ENCODE measurements at places on chromosomes 12 and 14.

DNA sequence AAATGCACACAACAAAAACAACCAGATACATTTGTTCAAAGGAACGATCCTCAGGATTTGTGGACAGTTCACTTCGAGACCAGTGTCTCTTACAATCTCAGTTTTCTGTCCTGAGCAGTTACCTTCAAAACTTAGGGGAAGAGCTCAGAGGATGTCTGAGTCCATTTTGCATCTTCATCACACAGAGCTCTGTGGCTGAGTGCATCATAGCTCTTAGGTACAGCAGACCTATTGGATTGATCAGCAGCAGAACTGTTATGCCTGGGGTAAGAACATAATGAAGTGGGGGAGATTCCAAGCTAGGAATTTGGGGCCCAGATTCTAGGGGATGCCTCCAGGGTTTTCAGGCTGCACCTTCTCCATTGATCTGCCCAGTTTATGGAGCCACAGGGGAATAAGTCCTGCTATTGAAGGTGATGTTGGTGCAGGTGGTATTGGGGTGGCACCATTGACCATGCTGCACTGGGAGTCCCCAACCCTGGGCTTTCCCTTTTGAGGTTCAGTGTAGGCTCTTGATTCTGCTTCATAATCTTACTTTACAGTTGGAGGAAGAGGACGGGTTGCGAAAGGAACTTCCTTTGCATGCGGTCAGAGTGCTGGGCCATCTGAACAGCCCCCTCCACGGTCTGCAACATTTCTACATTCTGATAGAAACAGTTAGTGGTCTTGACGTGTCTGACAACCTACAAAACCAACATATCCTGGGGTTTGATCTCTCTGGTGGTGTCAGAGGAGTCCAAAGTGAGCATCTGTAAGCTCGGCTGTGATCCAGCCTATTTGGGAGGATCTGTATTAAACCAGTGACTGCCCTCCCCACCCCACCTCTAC lies 112.8 kb downstream of the CHST11 start:
- no peak for DNase-seq

- no peak for DNase-seq
These were observed 67.1 kb downstream of the MON2 start for GRCh38 chr12:62533755-62534107.

DNA sequence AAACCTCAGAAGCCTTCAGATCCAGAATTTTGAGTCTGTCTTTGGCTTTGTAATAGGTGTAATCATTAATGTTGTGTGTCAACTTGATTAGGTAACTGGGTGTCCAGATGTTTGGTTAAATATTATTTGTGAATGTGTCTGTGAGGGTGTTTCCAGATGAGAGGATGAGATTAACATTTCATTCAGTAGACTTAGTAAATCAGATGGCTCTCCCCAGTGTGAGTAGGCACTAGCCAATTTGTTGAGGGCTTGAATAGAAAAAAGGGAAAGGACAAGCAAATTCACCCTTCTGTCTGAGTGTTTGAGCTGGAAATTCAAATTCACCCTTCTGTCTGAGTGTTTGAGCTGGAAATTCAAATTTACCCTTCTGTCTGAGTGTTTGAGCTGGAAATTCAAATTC lies 932.2 kb downstream of the SLC6A15 start:
- DNase-seq = no peak

DNA sequence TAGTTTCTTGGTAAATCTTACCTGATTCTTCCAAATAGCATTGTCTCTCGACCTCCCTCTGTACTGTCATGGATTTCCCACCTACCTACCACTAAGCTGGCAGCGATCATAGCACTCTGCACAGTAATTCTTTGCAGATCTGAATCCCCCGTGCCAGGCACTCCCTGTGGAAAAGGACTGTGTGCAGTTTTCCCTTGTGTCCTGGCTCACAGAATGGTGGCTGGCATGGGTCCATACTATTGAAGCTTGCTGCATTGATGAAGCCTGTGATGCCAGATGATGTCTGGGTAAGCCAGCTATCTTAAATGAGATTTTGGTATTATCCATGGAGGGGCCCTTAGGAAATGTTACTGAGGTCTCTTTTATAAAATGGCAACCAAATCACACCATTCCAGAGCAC lies 135.7 kb downstream of the RPAP3 start:
- no peak for DNase-seq

DNA sequence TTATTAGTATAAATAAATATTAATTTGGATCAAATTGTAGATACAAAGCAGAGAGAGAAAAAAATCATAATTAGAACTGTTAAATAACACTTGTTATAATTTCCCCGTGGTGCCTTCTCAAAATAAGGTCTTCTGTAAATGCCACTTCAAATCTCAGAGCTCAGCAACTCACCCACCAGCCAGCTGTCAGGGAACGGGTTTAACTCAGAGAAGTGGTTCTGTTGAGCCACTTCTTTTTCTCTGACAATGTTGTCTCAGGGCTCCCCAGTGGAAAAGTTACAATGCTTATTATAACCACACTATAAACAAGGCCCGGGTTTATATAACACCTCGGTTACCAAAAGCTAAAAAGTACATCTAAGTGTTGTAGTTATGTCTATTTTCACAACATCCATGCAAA lies 452.6 kb downstream of the GLT1D1 start:
- DNase-seq = no peak

DNA sequence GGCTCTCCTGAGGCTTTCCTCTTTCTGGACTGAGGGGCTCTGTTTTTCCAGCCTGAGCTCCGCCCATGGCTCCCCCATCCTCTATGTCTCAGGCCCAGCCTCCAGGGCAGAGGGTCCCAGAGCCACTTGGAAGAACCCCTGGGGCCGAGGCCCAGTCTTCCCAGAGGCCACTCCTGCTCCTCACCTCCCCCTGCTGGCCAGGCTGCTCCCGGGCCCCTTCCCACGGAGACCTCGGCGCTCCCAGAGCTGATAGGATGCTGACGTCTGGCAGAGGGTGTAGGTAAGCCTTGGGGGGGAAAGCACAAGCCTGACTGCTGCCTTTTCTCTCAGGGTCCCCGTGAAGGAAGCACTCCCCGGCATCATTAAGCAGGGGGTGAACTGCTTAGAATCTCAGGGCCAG lies 51.4 kb downstream of the ERH start:
- DNase-seq = no peak

- no peak for DNase-seq
These were observed 40.0 kb upstream of the CAPRIN2 start for GRCh38 chr12:30794591-30795409.

GRCh38 chr14:96249029-96249428 lies 7.0 kb upstream of the BDKRB1 start:
- DNase-seq = peak; percentile 92

DNA sequence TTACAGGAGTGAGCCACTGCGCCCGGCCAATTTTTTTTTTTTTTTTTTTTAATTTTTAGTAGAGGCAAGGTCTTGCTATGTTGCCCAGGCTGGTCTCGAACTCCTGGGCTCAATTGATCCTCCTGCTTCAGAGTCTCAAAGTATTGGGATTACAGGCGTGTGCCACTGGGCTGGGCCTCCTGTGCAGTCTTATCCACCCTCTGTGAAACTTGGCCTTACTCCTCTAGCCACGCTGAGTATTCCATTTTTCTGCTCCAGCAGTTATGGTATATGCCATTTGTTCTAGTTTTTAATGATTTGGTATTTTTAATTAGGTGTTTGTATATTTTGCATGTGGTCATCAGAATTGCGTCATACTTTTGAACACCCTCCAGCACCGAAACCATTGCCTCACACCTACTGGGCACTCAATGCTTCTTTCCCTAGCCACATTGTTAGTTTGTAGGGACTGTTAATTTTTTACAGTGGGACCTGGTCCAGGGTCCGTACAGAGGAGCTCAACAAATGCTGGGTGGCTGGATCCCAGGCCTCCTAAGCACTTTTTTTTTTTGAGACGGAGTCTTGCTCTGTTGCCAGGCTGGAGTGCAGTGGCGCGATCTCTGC lies 11.4 kb downstream of the RIOX1 start:
- DNase-seq = no peak

- no peak for DNase-seq
These were observed 27.6 kb upstream of the RD3L start for GRCh38 chr14:103969961-103970360.

- DNase-seq = no peak
These were observed 199.0 kb upstream of the ATP2B1 start for GRCh38 chr12:89907659-89908058.

- DNase-seq = no peak
These were observed 566.1 kb upstream of the MIS18BP1 start for GRCh38 chr14:45819107-45819506.

GRCh38 chr14:41298328-41298690 lies 308.4 kb upstream of the LRFN5 start:
- DNase-seq = no peak

DNA sequence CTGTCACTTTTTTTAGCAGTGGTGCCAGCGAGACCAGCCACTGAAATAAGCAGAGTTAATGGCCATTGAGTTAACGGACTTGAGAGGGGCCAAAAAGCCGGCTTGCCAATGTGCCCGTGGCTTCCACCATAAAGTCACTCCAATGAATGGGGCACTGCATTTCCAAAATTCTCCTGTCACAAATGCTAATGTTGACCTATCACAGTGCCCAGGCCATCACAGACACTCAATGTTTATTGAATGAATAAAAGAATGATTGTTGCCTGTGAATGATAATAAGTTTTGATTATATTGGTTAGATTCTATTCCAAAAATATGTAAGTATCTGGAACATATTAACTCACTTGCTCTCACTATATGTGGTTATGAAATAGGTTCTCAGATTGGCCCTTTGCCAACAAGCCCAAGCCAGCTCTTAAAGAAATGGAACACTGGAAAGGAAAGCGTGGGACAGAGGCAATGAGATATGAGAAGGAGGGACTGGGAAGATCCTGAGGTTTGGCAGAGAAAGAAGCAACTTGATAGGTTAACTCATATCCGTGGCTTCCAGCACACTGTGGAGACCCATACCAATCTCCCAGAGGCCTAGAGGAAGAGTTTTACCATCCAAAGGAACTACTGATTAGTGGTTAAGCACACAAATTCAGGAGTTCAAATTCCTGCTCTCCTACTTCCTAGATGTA lies 108.7 kb downstream of the BTG1 start:
- DNase-seq = no peak

DNA sequence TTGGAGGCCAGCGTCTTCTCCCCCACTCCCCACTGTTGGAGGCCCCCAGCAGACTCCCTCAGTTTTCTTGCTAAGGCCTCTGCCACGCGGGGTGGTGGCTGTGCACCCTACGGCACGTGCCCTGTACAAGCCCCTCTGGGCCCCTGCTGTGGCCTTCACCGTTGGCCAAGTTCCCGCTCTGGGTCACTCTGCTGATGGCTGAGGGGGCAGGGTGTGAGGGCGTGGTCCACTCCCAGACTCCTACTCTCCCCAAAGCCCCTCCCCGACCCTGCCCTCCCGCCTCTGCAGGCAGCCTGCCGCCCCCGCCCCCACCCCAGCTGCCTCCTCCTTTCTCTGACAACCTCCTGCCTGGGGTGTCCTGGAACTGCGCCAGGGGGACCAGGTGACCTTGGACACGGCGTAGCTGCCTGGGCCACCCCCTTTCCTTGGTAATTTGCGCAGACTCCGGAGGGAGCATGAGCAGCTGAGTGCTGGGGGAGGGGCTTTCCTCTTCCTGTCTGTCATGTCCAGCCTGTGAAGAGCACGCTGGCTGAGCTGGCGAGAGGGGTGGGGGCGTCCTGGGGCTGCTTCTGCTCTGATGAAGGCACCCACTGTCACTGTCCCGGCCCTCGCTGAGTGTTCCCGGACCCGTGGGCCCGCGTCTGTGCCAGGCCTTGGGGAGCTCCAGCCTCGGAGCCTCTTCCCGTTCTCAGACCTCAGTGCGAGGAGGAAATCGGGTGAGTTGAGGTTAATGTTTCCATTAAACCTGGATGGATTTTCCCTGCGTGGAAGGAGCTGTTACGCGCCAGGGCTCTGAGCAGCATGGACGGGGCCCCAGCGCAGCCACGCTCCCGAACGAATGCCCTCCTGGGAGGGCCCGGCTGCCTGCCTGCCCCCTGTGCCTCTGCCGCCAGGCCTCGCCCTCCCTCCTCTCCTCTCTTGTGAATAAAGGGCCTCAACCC lies 85.0 kb downstream of the KIF26A start:
- no peak for DNase-seq

DNA sequence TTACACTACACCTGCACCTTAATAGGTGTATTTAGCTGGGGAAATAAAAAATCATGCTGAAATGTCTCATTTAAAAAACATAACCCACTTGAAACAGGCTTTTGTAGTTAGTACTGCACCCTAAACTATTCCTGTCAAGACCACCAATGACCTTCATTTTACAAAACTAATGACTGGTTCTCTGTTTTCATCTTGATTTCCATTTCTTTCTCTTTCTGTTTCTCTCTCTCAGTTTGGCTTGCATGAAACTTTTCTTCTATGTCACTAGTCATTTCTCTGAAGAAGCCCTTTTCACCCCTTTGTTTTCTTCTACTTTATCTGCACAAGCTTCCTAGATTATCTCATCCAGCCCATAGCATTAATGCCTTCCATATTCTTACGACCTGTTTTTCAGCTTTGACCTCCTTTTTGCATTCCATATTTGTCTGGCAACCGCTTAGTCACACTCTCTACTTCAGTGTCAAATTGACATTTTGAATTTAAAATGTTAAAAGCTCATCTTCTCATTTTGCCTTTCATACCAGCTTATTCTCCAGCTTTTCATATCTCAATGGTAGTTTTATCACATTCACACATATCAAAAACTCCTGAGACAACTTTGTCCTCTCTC lies 32.7 kb upstream of the KLRF1 start:
- DNase-seq = no peak

- DNase-seq = no peak
These were observed 10.8 kb upstream of the GYS2 start for GRCh38 chr12:21615431-21615830.

DNA sequence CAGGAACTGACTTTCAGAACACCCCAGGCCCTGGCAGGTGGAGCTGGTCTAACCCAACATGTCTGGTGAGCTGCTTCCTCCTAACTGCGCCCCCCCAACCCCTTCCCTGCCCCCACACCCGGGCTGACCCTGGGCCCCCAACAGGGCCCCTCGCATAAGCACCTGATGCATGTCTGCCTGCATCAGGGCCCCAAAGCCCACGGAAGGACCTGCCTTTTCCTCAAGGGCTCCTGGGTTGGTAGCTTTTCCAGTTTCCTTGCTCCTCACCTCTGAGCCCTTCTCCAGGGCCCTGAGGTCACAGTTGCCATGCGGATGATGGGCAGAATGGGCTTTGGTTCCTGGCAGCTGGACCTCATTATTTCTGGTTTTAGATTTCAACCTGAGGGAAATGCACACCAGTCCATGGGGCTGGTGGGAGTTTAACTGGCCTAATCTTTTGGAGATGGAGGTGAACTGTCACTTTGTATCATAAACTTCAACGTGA lies 18.5 kb downstream of the TESC start:
- no peak for DNase-seq

DNA sequence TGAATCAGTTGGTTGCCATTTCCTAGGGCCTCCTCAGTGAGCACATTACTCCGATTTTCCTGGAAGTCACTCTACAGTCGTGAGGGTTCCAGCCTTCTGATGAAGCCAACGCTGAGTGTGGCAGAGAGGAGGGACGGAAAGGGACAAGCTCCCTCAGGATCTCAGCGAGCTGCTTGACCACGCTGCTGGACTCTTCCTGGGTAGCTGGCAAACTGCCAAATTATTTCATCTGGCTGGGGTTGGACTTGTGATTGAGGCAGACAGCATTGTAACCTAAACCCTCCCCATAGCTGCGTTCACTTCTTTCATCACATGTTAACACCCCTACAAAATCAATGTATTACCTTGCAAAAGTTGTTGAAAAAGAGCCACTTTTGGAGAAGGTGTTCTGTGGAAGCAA lies 69.6 kb upstream of the CHST11 start:
- DNase-seq = no peak
